ENCODE measurements at places on chromosomes 6 and 20.

GRCh38 chr20:59376109-59376841, 75.9 kb downstream of the EDN3 start:
- DNase-seq = no peak

DNA sequence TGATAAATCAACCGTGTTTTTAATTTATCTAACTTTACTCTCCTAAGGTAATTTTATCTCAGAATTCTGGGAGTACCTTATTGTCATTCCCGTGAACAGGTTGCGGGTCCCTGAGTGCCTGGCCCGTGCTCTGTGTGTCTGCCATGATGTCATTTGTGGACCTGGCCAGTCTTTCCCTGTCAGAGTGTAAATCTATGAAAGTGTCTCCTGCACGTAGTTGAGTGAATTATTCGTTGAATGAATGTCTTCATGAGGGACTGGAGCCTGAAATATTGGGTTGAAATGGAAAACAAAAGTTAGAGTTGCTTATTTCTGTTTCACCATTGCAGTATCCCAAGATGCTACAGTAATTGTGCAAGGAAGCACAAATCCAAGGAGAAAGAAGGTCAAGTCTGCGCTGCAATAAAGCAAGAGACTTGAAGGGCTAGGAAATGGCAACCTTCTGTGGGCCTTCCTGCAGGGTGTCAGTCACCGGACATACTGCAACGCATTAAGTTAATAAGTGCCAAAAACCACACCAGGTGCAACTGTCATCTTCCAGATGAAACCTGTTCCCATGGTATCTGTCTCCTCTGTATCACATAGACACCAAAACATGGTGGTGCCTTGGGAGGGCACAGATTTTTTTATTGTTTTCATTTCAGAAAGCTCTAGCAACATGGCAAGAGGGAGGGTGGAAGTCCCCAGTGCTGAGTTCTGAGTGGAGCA, 135.5 kb downstream of the ZDHHC14 start:
- no peak for DNase-seq

DNA sequence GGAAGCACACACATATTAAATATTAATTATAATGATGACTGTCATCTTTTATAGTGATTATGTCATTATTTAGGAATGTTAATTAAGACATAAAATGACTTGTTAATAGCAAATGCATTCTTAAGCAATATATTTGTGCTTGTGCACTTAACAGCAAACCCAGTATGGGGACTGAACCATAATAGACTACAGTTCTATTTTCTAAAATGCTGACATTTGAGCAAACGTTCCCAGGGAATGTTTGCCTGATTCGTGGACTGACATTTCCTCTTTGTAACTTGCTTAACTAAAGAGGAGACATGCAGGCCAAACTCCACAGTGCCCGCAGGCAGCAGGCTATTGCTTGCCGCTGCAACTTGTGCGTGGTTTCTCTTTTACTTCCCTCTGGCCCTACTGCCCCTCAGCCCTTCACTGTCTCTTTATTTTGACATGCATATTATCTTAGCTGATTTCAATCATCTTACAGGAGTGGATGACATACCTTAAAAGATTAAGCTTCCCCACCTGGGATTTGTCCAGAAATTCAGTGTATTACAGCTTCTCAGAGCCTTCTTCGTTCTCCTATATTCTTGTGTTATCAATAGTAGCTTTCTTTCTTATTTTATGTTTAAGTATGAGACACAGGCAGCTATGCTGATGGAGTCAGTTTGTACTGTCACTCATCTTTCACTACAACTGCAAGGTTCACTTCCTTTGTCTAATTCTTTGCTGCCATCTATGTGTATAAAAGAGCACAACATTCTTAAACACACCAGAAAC, 141.5 kb downstream of the GMDS start:
- no peak for DNase-seq

DNA sequence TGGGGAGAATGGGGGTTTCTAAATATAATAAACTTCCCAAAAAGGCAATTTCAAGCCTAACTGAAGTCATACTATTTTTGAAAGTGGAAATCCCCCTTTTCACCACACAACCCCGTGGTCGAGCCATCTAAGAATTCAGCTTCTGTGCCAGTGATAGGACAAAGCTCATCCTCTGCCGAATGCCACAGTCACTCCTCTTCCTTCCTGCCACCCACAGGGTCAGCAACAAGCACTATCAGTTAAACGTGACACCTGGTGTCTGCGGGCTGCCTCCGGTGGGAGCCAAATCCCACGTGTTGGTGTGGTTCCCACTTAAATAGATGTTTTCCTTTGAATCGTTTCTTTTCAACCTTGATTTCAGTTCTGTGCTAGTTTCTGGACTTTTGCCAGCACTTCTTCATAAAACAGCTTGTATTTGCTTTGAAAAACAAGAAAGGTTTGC, 60.7 kb downstream of the TNFAIP3 start:
- DNase-seq = peak; percentile 75

DNA sequence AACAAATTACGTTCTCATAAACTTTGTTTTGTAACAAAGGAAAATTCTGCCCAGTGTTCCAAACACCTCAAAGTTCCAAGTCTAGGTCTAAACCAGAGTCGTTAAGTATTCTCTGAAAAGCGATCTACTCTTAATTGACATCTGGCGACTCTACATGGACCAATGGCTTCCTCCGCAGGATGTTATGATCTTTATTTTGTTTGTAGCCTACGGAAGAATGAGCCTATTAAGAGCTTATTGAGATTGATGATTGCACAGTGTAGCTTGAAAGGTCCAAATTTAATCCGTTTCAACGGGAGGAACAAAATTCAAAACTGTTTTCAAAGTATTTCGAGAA, 61.1 kb downstream of the FAM217A start:
- DNase-seq = no peak

DNA sequence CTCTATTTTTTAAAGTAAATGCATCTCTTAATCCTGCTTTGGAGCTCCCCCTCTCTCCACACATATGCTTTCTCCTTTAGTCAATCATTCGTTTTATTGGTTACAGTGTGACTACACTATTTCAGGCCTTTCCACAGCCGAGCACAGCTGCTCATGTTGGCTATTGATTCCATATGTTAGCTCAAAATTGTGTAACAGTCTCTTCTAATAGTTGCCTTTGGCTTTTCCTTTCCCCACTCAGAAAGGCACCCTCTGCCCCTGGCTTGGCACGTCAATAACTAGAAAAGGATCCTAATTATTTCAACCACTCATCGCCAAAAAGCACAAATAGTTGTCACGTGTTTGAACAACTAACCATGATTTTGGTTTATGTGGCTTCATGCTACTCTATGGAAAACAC, 410.3 kb upstream of the SLC35B3 start:
- DNase-seq = no peak

DNA sequence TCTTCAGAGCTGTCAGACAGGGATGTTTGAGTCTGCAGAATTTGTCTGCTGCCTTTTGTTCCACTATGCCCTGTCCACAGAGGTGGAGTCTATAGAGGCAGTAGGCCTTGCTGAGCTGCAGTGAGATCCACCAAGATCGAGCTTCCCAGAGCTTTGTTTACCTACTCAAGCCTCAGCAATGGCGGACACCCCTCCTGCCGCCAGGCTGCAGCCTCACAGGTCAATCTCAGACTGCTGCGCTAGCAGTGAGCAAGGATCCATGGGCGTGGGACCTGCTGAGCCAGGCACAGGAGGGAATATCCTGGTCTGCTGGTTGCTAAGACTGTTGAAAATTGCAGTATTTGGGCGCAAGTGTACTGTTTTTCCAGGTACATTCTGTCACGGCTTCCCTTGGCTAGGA, 28.4 kb upstream of the RAB32 start:
- DNase-seq = no peak

DNA sequence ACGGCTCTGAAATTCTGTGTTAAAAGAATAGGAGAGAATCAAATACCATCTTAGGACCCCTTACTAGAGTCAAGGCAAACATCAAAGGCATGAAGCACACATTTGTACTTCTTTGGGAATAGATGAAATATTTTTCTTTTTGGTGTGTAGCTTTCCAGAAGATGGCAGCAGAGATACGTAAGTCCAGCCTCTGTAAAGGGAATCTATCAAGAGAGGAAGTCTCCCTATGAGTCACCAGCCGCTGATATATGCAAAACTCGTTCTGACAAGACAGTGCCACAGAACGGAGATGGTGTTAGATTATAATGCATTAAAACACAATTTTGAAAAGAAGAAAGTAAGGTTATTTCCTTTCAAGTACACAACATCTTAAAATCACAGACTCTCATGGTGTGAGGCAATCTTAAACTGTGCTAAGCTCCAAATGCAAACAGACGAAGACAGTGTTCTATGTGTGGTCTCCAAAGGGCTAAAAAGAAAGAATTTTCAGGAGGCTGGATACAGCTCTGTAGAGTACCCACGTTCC, 120.0 kb upstream of the AGPAT4 start:
- DNase-seq = peak; percentile 58
